Stimulated activated CD4-positive, alpha-beta T cell treated with anti-CD3 and anti-CD28 coated beads, TNF-alpha, amount 100 ng/mL, for 4 hours (primary cell): ENCODE measurements at places on chromosomes 7 and 10.

- no peak for DNase-seq
These were observed 144.4 kb downstream of the PKD1L1 start for GRCh38 chr7:47803846-47804245.

GRCh38 chr10:85212526-85212925, 884.1 kb downstream of the CCSER2 start:
- no peak for DNase-seq

- no peak for DNase-seq
These were observed 24.5 kb downstream of the SNX13 start for GRCh38 chr7:17915796-17916195.

DNA sequence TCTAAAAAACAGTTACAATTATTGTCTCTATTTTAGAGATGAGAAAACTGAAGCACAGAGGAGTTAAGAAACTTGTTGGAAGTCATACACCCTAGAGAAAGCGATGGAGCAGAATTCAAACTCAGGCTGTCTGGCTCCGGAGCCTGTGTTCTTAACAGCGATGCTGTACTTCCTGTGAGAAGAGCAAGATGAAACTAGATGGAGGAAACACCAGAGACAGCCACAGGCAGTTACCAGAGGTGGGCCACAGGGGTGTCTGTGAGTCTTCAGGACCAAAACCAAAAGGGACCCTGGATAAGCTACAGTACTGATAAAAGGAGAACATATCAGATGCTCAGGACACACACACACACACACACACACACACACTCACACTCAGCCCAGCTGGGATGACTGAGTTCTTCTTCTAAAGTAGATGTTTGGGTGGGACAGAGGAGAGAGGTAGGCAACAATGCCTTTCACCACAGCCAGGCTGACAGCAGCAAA, 289.2 kb downstream of the FZD1 start:
- no peak for DNase-seq

DNA sequence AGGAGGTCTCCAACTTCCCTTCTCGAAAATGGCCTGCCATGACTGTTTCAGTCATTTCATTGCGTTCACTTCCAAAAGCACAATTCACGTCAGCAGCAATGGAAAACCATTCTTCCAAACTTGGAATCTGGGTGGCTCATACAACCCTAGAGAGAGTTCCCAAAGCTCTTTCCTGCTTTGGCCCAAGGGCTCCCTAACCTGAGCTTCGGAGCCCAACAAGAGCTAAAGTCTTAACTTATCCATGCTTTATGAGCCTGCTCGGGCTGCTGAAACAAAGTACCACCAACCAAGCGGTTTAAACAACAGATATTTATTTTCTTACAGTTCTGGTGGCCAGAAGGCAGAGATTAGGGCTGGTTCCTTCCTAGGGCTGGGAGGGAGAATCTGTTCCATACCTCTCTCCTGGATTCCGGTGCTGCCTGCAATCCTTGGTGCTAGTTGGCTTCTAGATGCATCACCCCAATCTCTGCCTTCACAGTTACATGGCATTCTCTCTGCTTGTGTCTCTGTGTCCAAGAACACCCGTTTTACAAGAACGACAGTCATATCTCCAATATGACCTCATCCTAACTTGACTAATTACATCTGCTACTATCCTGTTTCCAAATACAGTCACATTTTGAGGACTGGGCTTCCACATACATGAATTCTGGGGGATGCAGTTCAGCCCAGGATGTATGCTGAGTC, 33.5 kb downstream of the CAMK2B start:
- no peak for DNase-seq

GRCh38 chr10:63208986-63209385, 75.9 kb downstream of the NRBF2 start:
- DNase-seq, result no peak

DNA sequence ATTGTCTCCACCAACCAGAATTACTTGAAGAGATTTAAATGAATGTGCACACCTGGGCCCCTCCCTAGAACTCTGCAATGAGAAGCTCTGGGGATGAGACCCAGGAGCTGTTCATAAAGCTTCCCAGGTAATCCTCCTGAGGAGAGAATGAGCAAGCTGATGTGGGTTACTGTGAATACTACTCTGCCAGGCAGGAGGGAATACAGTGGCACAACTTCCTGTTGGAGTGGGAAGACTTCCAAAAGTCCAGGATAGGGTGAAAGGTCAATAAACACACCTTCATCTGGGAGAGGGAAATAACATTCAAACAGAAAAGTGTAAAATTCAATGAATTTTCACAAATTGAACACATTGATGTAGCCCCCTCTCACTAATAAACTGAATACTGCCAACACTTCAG, 351.4 kb downstream of the ABCA13 start:
- DNase-seq, result no peak

- no peak for DNase-seq
These were observed 115.9 kb downstream of the GPR85 start for GRCh38 chr7:112970771-112971170.

DNA sequence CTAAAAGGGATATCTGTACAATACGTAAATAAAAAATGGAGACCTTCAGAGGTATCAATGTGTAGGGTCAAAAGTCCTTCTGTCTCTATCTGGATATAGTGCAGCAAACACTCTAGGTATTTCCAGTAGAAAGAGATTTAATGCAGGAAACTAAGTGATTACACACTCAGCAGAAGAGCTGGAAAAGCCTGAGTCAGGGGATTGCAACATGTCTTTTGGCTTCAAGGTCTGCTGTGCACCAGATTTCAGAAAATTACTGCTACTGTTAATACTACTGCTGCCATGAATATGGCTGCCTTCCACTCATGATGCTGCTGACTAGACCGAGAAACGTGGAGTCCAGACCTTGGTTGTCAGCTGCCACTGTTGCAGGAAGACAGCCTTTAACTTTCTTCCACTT, 94.9 kb upstream of the DLX6 start:
- no peak for DNase-seq

DNA sequence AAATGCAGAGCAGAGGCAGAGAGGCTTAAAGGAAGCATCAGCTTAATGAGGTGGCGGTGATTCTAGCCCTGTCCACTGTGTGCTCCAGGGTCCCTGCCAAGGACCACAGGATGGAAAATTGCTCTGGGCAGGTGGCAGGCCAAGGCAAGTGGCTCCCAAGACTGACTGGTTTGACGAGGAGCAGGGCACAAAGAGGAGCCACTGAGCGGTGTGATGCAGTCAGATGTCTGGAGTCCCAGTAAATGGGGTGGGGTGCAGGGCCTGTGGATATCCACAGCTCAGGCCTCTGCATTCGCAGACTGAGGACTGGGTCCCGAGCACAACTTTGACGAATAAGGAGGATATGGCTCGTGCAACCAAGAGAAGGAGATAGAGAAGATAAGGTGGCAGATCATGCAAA, 385.6 kb downstream of the PLXNA4 start:
- no peak for DNase-seq
